ENCODE measurements at places on chromosomes 5 and 9. TPM values are rescaled to one million over a fixed set of nuclear protein-coding genes. Genes with fewer than 3 reads are reported as not detected.

The GGTA1 gene
- polyA plus RNA-seq = 5.4 TPM

DNA sequence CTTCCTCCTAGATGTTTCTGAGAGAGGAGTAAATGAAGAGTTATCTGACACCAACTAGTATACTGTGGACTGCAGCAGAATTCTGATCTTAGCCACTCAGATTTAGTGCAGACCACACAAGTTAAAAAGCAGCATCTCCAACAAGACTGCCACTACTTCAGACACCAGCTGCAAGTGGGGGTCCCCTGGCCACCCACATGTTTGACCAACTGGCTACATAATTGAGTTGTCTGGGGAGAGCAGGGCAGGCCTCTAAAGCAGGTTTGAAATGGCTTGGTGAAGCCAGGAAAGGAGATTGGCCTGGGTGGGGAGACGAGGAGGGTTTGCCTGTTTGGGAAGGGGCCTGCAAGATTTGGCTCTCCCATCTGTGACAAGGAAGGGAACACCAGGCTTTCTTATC is 40.5 kb upstream of the FAM81B start:
- DNase-seq = no peak
- H3K27me3 ChIP-seq = no peaks in the 10 kb centered on the region

GRCh38 chr5:7759257-7759871 is 91.6 kb downstream of the CFAP90 start:
- DNase-seq = no peak
- H3K4me3 ChIP-seq = no peak overlapping the region
- no peaks in the 10 kb centered on the region for H3K36me3 ChIP-seq
- H3K27ac ChIP-seq = no peak overlapping the region

GRCh38 chr9:73073337-73074175 is 78.1 kb upstream of the ANXA1 start:
- H3K36me3 ChIP-seq = no peaks in the 10 kb centered on the region
- H3K27me3 ChIP-seq = no peaks in the 10 kb centered on the region
- DNase-seq = no peak
- H3K4me1 ChIP-seq = no peaks in the 10 kb centered on the region
- no peak overlapping the region for H3K4me3 ChIP-seq
- H3K27ac ChIP-seq = no peak overlapping the region

DNA sequence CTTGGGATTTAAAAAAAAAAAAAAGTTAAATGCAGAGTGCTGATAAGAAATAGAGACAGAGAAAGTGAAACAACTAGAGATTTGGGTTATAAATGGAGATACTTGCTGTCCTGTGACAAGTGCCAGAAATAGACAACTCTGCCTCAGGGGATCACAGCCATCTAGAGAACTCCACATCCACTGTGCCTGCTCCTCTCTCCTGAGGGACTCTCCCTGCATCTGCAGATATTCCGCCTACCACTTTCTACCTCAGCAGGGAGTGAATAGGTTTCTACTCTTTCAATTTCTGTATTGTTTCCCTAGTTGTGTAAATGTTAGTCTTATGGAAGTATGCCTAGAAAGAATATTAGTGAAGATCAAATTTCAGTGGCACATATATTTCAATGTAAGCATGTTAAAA is 307.2 kb downstream of the HTR1A start:
- no peaks in the 10 kb centered on the region for H3K4me1 ChIP-seq
- H3K36me3 ChIP-seq = no peaks in the 10 kb centered on the region
- no peak overlapping the region for H3K27ac ChIP-seq
- no peak for DNase-seq
- no peaks in the 10 kb centered on the region for H3K27me3 ChIP-seq
- no peak overlapping the region for H3K4me3 ChIP-seq

DNA sequence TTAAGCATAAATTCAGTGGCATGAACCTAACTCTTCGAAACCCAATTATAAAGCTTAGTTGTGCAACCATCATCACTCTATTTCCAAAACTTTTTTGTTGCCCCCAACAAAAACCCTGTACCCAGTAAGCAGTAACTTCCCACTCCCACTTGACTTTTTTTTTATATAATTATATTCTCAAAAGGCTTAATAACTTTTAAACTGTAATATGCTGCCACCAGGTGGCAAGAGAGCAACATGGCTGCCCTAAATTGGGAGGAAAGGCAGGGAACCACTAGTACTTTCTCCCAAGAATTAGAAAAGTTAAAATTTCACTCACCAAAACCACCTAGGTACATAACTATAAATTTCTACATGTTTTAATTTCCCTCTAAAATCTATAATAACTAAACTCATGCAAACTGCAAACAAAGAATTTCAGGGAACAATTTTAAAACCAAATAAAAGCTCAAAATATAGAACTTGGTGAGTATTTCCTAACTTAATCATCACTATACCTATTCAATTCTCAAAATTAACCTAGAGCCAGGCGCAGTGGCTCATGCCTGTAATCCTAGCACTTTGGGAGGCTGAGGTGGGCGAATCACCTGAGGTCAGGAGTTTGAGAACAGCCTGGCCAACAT is 50.2 kb upstream of the RNF38 start:
- no peak overlapping the region for H3K27ac ChIP-seq
- H3K4me1 ChIP-seq = peaks cover 3% of the 10 kb centered on the region
- DNase-seq = peak; percentile 77
- H3K27me3 ChIP-seq = no peaks in the 10 kb centered on the region

GRCh38 chr9:127170652-127171051 is 48.2 kb upstream of the ANGPTL2 start:
- no peaks in the 10 kb centered on the region for H3K36me3 ChIP-seq
- DNase-seq = no peak
- H3K4me1 ChIP-seq = no peaks in the 10 kb centered on the region
- no peak overlapping the region for H3K27ac ChIP-seq
- H3K4me3 ChIP-seq = no peak overlapping the region

The GOLGA1 gene
- polyA plus RNA-seq = 9.3 TPM

- H3K4me1 ChIP-seq = no peaks in the 10 kb centered on the region
- H3K36me3 ChIP-seq = no peaks in the 10 kb centered on the region
- peaks cover 3% of the 10 kb centered on the region for H3K27me3 ChIP-seq
- H3K27ac ChIP-seq = no peak overlapping the region
- no peak overlapping the region for H3K4me3 ChIP-seq
These were observed 78.8 kb upstream of the STK32A start for GRCh38 chr5:147156012-147156411.

- DNase-seq = peak; percentile 76
- H3K4me3 ChIP-seq = no peak overlapping the region
- no peaks in the 10 kb centered on the region for H3K27me3 ChIP-seq
- no peak overlapping the region for H3K27ac ChIP-seq
- H3K36me3 ChIP-seq = no peaks in the 10 kb centered on the region
- H3K4me1 ChIP-seq = peaks cover 2% of the 10 kb centered on the region
These were observed 141.1 kb upstream of the SMIM23 start for GRCh38 chr5:171644536-171644935.

- no peak overlapping the region for H3K27ac ChIP-seq
- no peaks in the 10 kb centered on the region for H3K4me1 ChIP-seq
- H3K4me3 ChIP-seq = no peak overlapping the region
- no peaks in the 10 kb centered on the region for H3K36me3 ChIP-seq
These were observed 34.1 kb downstream of the ZMAT2 start for GRCh38 chr5:140734354-140734753.

- no peak overlapping the region for H3K27ac ChIP-seq
- H3K4me3 ChIP-seq = no peak overlapping the region
- H3K27me3 ChIP-seq = no peaks in the 10 kb centered on the region
These were observed 238.9 kb downstream of the CACNA1B start for GRCh38 chr9:138116521-138116920.

- no peaks in the 10 kb centered on the region for H3K27me3 ChIP-seq
- peak; percentile 78 for DNase-seq
- no peak overlapping the region for H3K4me3 ChIP-seq
- H3K4me1 ChIP-seq = no peaks in the 10 kb centered on the region
- no peak overlapping the region for H3K27ac ChIP-seq
These were observed 6.8 kb upstream of the TCOF1 start for GRCh38 chr5:150350524-150351344.

The C9orf78 gene
- polyA plus RNA-seq = 57.9 TPM

The EFNA5 gene
- 3.2 TPM for polyA plus RNA-seq

DNA sequence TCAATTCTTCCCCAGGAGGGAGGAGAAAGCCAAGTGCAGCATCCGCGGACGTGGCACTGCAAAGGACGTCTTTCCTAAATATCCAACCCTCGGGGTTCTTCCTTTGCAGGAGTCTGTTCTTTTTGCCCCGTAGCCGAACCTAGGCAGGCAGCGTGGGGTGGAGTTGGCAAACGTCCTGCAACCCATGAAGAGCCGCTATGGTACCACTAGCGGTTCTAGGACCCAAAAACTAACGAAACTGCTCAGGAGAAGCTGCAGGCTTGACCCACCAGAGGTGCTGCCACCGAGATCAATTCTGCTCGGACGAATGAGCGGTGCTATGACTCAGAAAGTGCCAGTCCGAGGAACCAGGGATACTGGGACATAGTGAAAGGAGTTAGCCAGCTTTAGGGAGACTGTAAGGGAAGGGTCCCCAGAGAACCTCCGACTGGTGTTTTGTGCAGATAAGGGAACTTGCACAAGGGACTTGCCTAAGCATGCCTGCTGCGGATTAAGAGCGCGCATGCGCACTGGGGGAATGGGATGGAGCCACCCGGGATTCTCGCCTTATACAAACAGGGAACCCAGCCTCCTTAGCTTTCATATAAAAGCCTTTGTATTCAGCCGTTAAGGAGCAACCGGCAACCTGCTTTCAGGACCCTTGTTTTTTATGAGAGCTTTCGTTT is 32.7 kb downstream of the ANXA2R start:
- H3K36me3 ChIP-seq = no peaks in the 10 kb centered on the region
- peaks cover 4% of the 10 kb centered on the region for H3K4me1 ChIP-seq
- peak overlapping the region; percentile 91 for H3K27ac ChIP-seq
- peak; percentile 88 for DNase-seq
- peak overlapping the region; percentile 32 for H3K4me3 ChIP-seq
- peaks cover 72% of the 10 kb centered on the region for H3K27me3 ChIP-seq

DNA sequence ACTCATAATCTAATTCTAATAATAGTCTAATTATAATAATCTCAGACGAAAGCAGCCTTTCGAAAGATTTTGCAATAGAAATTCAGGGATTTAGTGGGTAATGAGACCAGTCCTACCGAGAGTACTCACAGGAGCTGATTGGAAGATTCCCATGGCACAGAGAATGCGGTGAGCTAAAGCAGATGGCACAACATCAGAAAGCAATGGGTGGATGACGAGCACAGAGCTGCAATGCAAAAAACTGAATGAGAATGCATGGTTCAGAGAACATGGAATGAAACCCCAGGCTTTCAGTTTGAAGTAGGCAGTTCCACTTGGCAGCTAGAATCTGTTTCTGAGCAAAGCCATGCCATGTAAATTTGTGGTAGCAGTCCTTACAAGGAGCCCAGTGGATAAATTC is 78.2 kb upstream of the SPINK5 start:
- H3K27me3 ChIP-seq = no peaks in the 10 kb centered on the region
- no peak overlapping the region for H3K27ac ChIP-seq
- DNase-seq = no peak
- no peaks in the 10 kb centered on the region for H3K36me3 ChIP-seq
- H3K4me1 ChIP-seq = no peaks in the 10 kb centered on the region

DNA sequence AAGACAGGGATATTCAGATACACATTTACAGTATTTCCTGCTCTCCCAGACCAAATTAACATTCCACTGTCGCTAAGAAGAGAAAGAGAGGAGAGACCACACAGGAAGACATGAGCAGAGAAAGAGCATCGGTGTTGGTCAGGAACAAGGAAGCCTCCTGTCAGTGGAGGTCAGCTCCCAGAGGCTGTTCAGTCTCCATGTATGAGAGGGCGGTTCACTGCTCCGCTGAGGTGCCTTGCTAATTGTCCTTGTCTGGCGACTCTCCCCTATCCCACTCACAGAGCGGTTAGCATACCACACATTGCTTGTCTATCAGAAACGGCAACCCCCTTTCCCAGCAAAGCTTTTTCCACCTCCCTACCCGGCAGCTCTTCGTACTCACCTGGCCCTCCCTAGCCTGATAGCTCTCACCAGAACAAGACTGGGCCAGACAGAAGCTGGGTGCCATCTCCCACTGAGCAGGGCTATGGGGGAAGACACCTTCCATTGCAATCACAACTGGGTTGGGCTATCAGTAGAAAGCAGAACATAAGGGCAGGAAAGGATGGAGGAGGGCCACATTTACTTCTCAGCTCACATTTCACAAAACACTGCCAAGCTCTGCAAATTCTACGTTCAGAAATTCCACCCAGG is 58.6 kb upstream of the LMNB1 start:
- H3K27ac ChIP-seq = no peak overlapping the region
- H3K4me1 ChIP-seq = no peaks in the 10 kb centered on the region
- H3K27me3 ChIP-seq = no peaks in the 10 kb centered on the region
- no peaks in the 10 kb centered on the region for H3K36me3 ChIP-seq
- H3K4me3 ChIP-seq = no peak overlapping the region

DNA sequence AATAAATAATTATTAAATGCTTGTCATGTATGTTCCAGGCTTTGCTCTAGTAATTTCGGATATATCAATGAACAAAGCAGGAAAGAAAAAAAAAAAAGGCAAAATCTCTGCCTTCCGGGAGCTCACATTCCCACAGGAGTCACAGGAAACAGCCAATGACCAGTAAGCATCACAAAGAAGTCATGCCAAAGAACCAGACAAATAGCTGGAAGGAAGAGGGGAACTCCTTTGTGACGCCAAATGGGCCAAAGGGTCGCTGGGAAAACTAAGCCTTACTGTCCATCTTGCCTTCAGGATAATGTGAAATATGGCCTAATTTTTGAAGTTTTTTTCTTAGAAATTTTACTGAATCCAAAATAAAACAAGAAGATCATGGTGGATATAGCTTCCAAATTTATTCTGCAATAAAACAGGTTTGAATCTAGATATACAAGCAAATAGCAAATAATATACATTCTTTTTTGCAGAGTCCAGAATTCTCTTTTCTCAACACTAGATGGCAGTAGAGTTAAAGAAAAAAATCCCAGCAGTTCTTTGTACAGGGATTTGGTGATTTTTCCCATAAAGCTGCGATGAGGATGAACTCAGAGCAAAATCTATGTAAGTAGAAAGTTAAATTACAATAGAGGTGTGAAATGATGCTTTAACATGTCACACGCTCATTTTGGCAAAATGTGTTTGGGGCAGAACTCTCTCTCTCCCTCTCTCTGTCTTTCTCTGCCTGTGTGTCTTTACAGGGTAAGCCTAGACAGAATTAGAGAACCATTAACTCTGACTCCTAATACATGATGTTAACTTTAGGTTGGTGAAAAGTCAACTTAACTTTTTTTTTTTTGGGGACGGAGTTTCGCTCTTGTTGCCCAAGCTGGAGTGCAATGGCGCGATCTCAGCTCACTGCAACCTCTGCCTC is 60.0 kb upstream of the TUT7 start:
- no peaks in the 10 kb centered on the region for H3K4me1 ChIP-seq
- no peak overlapping the region for H3K4me3 ChIP-seq
- DNase-seq = peak; percentile 74
- no peak overlapping the region for H3K27ac ChIP-seq
- no peaks in the 10 kb centered on the region for H3K27me3 ChIP-seq

- H3K36me3 ChIP-seq = no peaks in the 10 kb centered on the region
- H3K27ac ChIP-seq = no peak overlapping the region
- no peaks in the 10 kb centered on the region for H3K27me3 ChIP-seq
- H3K4me3 ChIP-seq = no peak overlapping the region
- no peak for DNase-seq
- H3K4me1 ChIP-seq = peaks cover 12% of the 10 kb centered on the region
These were observed 3.5 kb upstream of the SLC38A9 start for GRCh38 chr5:55715519-55716078.
